ENCODE measurements at places on chromosomes 1 and 21.

DNA sequence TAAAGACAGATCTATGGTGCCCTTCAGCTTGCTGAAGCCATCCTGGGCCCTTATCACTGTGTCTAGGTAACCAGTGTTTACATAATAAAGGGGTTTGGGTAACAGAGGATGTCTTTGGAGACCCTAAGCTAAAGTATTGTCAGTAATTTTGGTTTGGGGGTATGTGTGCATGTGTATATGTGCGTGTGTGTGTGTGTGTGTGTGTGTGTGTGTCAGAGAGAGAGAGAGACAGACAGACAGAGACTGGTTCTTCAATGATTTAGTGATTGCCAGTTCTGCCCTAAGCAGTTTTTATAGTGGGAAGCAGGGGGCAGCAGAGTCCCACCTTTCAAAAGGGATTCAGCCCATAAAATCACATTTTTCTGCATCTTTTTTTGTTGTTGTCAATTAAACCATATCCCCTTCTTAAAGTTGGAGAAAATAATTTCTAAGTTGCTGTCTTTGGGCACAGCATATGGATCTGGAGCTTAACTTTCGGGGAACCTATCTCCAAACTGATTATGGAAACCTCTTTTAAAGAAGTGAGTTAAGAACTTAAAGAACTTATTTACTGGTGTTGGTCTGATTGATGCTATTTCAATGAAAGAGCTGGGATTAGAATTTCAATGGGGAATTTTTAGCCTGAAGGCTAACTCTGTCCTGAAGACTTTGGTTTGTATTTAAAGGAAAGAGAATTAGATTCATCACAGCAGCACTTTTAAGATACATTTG, 51.1 kb downstream of the ZNF326 start:
- no peak for DNase-seq

- DNase-seq, result no peak
These were observed 28.4 kb downstream of the STX6 start for GRCh38 chr1:180994262-180994661.

- DNase-seq, result no peak
These were observed 77.0 kb downstream of the HMCN1 start for GRCh38 chr1:185811073-185811709.

DNA sequence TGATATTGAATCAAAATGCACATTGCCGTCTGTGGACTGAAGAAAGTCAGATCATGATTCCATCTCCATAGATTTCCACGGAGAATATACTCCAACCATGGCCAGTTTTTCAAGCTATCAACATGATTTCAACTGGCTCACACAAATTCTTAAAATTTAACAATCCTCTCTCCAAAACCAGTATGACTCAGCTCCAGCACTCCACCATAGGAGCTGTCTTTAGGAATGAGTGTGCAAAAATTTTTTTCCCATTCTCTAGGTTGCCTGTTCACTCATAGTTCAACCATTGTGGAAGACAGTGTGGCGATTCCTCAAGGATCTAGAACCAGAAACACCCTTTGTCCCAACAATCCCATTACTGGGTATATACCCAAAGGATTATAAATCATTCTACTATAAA, 40.8 kb downstream of the RGL1 start:
- DNase-seq, result no peak

GRCh38 chr1:202004711-202005110, 5.7 kb upstream of the ELF3 start:
- no peak for DNase-seq

DNA sequence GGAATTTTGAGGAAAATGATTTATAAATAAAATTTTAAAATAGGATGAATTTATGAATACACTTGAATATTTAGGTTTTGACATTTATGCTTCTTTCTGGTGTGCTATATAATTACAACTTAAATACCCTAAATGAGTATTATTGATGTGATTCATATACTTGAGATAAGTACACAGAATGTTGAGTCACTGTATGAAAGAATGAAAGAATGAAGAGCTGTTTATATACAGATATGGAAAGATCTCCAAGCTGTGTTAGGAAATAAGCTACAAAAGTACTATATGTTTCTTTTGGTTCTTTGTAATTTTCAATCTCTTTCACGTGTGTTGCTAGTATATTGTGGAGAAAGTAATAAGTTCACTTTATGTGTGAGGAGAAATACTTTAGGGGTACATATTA, 147.2 kb downstream of the RASAL2 start:
- no peak for DNase-seq

DNA sequence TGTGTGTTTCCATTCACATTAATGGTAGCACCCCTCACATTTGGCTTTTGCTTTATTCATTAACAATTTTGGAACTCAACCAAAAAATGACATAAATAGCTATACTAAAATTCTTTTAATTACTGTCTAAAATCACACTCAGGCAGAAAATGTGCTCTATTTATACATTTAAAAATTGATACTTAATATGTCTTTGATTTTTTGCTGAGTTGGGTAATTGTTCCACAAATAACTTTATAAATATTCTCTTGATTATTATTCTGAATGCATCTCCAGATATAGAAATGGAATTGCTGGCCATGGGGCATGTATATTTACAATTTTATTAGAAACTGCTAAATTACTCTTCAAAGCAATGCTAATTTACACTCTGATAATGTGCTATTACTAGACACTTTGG, 658.7 kb upstream of the CHRM3 start:
- DNase-seq, result no peak

GRCh38 chr1:25556791-25557476, 13.5 kb downstream of the LDLRAP1 start:
- DNase-seq, result no peak

- DNase-seq, result no peak
These were observed 22.8 kb upstream of the ZNF281 start for GRCh38 chr1:200432586-200432985.

DNA sequence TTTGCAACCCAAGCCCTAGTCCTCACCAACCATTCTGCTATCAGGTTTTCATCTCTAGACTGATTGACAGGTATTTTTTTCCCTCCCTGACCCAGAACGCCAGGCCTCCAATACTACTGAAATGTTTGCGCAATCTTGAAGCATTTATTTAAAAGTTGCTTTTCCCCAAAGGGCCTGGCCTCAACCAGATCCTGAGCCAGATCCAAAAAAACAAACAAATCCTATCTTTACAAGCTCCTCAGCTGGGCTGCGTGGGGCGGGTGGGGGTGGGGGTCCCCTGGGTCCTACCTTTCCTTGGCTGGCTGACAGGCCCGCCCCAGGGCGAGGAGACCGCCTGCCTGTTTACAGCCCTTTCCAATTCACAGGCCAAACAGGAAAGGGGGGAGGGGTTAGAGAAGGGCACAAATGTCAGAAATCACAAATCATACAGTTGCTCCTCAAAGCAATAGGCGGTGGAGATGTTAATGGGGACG, 98.8 kb downstream of the FOXD2 start:
- no peak for DNase-seq

GRCh38 chr1:115729756-115730155, 38.8 kb downstream of the CASQ2 start:
- no peak for DNase-seq

DNA sequence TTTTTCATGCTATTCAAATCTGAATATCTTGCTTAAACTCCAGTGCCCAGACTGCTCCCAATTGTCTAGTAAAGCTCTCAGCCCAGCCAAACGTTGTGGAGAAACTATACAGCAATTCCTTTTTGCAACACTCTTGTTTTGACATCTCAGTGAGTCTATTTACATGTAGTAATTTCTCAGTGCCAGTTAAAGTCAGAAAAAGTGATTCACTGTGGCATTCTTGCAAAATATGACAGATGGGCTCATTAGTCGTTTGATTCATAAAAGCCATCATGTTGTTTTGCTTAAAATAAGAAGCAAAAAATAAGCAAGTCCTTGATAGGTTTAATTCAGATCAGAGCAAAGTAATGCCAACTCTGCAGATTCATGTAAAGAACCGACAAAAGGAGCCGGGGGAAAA, 20.7 kb upstream of the TMPRSS15 start:
- DNase-seq, result no peak

GRCh38 chr1:93346421-93346993, 800 bp downstream of the DR1 start:
- peak; percentile 33 for DNase-seq

DNA sequence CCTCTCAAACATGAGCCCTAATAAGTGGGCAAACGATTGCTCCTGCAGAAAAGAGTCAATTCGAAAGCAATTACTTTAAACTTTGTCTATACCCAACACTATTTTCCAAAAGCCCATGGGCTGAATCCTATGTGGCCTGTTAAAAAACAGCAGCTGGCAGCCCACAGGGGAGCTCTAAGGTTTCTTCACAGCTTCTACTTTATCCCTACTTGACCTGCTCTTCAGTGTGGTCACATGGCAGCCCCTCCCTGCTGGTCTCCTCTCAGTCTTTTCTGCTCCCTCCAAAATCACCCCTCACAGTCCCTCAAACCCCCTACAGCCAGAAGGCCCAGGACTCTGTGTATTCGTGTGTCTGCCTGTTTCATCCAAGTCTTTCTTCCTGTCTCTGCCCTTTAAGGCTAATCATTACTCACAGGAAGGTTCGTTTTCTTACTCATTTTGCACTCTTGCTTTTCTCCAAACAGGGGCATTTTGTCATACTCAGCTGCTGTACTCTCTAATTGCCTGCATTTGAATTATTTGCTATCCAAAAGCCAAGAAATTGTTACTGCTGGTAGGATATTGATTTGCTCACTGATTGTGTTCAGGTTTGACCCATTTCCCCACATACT, 62.4 kb upstream of the FAM3B start:
- no peak for DNase-seq

DNA sequence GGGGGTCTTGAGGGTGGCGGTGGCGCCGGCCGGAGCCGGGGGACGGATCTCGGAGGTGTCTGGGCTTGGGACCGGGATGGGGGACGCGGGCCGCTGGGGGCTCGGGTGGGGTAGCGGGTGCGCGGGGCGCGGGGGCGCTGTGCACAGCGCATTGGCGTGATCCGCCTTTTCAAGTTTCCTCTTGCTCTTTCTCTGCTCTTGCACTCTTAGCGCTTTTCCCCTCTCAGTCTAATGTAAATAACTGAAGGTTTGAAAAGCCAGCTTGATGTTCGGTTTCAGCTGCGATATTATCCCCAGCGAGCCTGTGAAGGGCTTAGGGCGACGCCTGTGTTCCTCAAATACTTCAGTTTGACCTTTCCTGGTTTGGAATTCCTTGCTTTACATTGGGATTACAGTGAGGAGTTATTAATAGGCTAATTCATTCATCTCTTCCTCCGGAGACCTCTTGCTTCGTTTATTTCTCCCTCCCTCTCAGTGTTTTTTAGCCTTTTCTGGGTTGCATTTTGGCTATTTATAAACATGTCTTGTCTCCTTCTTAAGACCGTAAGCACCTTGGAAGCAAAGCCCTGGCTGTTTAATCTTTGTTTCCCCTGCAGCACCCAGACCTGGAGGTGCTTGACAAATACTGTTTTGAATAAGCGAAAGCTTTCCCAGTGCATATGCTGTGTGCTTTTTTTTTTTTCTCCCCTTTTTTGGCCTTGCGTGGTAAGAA, 693 bp downstream of the RAB4A start:
- DNase-seq, result peak; percentile 37

GRCh38 chr1:9321480-9321849, 28.8 kb downstream of the SPSB1 start:
- DNase-seq, result no peak

DNA sequence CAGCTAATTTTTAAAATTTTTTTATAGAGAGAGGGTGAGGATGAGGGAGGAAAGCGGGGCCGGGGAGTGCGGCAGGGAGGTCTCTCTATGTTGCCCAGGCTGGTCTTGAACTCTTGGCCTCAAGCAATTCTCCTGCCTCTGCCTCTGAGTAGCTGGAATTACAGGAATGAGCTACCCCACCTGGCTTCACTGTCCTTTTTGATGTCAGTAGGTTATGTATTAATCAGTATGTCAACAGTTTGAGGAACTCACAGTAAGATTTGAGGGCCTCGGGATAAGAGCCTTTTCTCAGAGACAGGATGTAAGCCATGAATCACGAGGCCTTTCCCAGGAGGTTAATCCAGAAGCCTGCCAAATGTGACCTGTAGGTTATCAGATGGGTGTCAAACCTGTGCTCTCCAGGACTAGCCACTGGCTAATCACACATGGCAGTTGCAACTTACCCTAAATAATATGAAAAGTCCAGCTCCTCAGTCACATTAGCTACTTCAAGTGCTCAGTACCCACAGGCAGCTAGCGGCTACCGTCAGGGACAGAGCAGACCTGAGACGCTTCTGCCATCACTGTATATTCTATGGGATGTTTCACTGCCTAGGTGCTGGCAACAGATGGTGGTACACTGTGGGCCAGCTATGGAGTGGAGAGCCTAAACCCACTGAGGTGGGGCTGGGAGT, 33.1 kb downstream of the TRIM67 start:
- DNase-seq, result no peak

- DNase-seq, result peak; percentile 95
These were observed at the start of gene NFYC for GRCh38 chr1:40691538-40692428. NFYC (plus strand) TSS chr1:40691704; CDS start chr1:40738844, 47,140 bp downstream.

DNA sequence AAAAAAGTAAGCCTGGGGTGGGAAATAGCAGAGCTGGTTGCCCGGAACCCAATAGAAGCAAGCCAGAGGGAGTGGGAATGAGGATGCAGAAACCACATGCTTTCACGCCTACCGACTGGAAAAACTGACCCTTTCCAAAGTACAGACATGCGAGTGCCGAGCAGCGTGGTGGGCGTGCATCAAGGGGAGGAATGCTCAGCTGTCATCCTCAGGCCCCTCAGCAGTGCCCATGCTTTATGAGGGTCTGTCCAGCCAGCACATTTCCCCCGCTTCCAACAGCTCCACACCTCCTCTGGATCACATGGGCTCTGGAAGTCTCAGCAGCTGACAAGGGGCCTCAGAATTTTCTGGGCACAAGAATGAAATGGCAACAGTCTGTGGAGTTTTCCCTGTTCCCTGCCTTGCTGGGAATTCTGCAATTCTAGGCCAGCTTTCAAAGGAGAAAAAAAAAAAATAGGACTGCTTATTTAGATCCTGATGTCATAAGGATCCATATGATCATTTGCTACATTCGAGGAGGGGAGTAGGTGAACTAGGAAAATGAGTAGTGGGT, 19.1 kb upstream of the IKBKE start:
- DNase-seq, result no peak

DNA sequence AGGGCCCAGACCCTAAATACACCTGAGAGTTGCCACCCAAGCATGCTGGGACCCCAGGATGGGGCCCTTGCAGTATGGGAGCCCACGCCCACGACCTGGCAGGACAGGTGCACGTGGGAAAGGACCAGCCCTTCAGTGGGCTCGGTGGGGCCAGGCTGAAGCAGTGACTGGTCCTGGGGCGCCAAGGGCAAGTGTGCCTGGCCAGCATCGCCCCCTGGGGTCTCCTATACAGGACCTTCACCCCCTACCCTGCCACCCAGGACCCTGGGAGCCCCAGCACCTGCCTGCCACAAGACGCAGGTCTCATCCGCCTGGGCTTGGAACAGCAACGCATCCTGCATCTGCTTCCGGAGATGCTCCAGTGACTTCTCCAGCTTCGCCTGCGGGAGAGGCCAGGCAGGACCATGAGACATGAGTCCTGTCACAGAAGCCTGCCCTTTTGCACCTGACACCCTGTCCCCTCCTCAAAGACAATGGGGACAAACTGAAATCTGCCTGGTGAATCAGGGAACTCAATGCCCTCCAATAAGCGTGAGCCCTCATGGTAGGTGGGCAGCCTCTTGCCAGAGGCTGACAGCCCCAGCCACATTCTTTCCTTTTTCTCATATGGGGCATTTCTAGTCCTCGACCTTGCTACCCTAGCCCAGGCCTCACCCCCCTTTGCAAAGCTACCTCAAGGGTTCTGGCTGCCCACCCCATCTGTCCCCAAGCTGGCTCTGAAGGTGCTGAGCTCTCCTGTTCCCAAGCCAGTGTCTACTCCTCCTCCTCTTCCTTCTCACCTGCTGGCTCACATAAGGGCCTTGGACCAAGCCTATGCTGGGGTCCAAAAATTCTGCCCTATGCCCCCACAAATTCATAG, 4.6 kb downstream of the TRIM11 start:
- DNase-seq, result no peak
